ENCODE measurements at places on chromosomes 3 and 15. TPM values are rescaled to one million over a fixed set of nuclear protein-coding genes. Genes with fewer than 3 reads are reported as not detected.

TMEM41A gene
- total RNA-seq = 8.3 TPM

C3orf22 gene
- not detected for total RNA-seq

DNA sequence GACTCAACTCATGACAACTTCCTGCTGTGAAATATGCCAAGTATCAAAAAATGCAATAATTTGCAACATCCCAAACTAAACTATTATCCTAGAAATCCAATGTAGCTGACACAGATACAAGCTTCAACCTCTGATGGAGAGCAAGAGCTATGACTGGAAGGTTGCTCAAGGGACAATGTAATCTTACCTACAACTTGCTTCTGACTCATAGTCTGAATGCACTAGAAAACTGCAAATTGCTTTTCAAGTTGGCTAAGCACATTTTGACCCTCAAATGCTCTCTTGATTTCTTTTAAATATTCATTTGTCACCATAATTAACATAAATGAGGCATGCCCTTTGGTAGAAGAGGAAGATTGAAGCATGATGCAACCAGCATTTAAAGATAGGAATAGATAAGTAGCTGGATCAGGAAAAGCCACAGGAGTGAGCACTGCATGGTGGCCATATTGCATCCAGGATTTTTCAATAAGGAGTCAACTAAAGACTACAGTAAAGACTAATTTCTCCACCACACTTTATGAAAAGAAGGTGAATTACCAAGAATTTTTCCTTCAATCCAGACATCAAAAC is 630.8 kb upstream of the GBE1 start:
- no peaks in the 10 kb centered on the region for H3K36me3 ChIP-seq
- no peak for DNase-seq
- no peak overlapping the region for H3K27ac ChIP-seq
- H3K27me3 ChIP-seq = no peaks in the 10 kb centered on the region
- H3K4me1 ChIP-seq = no peaks in the 10 kb centered on the region

DNA sequence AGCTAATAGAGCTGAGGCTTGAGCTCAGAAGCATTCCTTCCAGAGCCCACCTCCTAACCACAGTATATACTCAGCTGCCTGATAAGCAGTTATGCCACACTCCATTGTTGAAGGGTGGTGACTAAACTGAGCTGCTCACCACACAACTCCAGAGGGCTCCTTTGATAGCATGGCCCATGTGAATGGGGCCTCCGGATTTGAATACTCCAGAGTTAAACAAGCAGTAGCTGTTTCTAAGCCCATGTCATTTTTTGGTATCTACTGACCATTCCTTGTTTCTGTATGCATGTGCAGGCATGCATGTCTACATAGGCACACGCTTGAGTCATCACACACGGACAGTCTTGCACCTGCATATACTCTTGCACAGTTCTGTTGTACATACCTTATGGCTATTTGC is 28.9 kb downstream of the IGSF10 start:
- H3K36me3 ChIP-seq = no peaks in the 10 kb centered on the region
- no peaks in the 10 kb centered on the region for H3K27me3 ChIP-seq
- no peak overlapping the region for H3K27ac ChIP-seq
- H3K4me1 ChIP-seq = peaks cover 8% of the 10 kb centered on the region

- no peak overlapping the region for H3K27ac ChIP-seq
- H3K4me1 ChIP-seq = no peaks in the 10 kb centered on the region
- peaks cover 17% of the 10 kb centered on the region for H3K27me3 ChIP-seq
Observed at GRCh38 chr3:197021231-197021630, 8.4 kb downstream of the MELTF start.

GRCh38 chr15:100932676-100933348 is 13.7 kb downstream of the LRRK1 start:
- H3K27ac ChIP-seq = no peak overlapping the region
- peaks cover 2% of the 10 kb centered on the region for H3K36me3 ChIP-seq
- H3K27me3 ChIP-seq = no peaks in the 10 kb centered on the region
- H3K4me3 ChIP-seq = no peak overlapping the region
